ENCODE measurements at places on chromosomes 12 and 14. TPM values are rescaled to one million over a fixed set of nuclear protein-coding genes. Genes with fewer than 3 reads are reported as not detected.

- DNase-seq, result no peak
- H3K4me1 ChIP-seq, result peaks cover 31% of the 10 kb centered on the region
- peaks cover 6% of the 10 kb centered on the region for H3K36me3 ChIP-seq
- H3K27me3 ChIP-seq, result no peaks in the 10 kb centered on the region
- peak overlapping the region; percentile 91 for H3K4me3 ChIP-seq
These were observed 911 bp downstream of the CALCOCO1 start for GRCh38 chr12:53726341-53726740.

- no peak overlapping the region for H3K27ac ChIP-seq
- no peaks in the 10 kb centered on the region for H3K27me3 ChIP-seq
- DNase-seq, result no peak
- H3K4me3 ChIP-seq, result no peak overlapping the region
- H3K4me1 ChIP-seq, result no peaks in the 10 kb centered on the region
These were observed 16.7 kb downstream of the SLC35E3 start for GRCh38 chr12:68762691-68763090.

DNA sequence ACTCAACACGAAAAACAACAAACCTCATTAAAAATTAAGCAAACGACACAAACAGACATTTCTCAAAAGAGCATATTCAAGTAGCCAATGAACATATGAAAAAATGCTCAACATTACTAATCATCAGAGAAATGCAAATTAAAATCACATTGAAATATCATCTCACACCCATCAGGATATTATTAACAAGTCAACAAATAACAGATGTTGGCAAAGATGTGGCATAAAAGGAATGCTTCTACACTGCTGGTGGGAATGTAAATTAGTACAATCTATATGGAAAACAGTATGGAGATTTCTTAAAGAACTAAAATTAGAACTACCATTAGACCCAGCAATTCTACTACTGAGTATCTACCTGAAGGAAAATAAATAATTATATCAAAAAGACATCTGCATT lies 182.2 kb downstream of the KITLG start:
- no peaks in the 10 kb centered on the region for H3K36me3 ChIP-seq
- H3K4me3 ChIP-seq, result no peak overlapping the region
- H3K4me1 ChIP-seq, result peaks cover 3% of the 10 kb centered on the region
- peaks cover 3% of the 10 kb centered on the region for H3K27me3 ChIP-seq

- peaks cover 13% of the 10 kb centered on the region for H3K27me3 ChIP-seq
- no peaks in the 10 kb centered on the region for H3K4me1 ChIP-seq
- no peaks in the 10 kb centered on the region for H3K36me3 ChIP-seq
- DNase-seq, result peak; percentile 4
These were observed 133.7 kb upstream of the C14orf180 start for GRCh38 chr14:104445832-104446381.

GRCh38 chr12:62660756-62661155 lies 194.1 kb downstream of the MON2 start:
- no peak overlapping the region for H3K4me3 ChIP-seq
- peaks cover 3% of the 10 kb centered on the region for H3K4me1 ChIP-seq
- H3K36me3 ChIP-seq, result no peaks in the 10 kb centered on the region
- no peak overlapping the region for H3K27ac ChIP-seq

- H3K36me3 ChIP-seq, result no peaks in the 10 kb centered on the region
- no peak for DNase-seq
These were observed 61.6 kb upstream of the KTN1 start for GRCh38 chr14:55518391-55518790.

GRCh38 chr14:21347201-21347600 lies 36.6 kb downstream of the SUPT16H start:
- H3K36me3 ChIP-seq, result peaks cover 18% of the 10 kb centered on the region
- DNase-seq, result no peak
- peaks cover 9% of the 10 kb centered on the region for H3K4me1 ChIP-seq
- no peak overlapping the region for H3K4me3 ChIP-seq
- no peak overlapping the region for H3K27ac ChIP-seq

DNA sequence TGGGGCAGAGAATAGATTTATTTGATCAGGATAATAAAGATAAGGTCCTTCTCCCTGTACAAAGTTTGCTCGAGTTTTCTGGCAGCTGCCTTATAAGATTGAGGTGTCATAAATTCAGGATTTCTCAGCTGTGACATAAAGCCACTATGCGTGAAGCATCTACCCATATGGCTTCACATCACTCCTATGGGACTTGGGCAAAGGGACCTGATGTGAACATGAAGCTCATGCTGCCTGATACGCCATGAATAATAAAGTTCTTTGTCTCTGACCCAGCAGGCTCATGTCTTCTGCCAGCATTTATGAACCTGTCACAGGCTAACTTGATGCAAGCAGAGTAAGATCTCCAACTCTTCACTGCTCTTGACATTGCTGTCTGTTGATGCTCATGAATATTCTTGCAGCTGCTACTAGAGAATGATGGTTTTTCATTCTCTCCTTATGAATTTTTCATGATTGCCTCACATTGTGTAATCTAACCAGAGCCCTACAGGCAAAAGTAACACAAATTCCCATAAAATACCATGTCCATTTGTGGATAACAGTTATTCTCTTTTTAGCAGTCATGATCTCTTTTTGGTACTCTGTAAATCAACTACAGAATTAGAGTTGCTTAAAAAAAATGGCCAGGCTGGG lies 49.0 kb upstream of the CPNE8 start:
- no peak overlapping the region for H3K27ac ChIP-seq
- no peaks in the 10 kb centered on the region for H3K36me3 ChIP-seq
- DNase-seq, result no peak
- no peaks in the 10 kb centered on the region for H3K4me1 ChIP-seq
- H3K27me3 ChIP-seq, result no peaks in the 10 kb centered on the region

- H3K4me1 ChIP-seq, result no peaks in the 10 kb centered on the region
- no peak overlapping the region for H3K4me3 ChIP-seq
- no peaks in the 10 kb centered on the region for H3K36me3 ChIP-seq
- H3K27me3 ChIP-seq, result peaks cover 1% of the 10 kb centered on the region
- no peak for DNase-seq
- no peak overlapping the region for H3K27ac ChIP-seq
These were observed 16.4 kb downstream of the TMEM63C start for GRCh38 chr14:77197988-77198387.

DNA sequence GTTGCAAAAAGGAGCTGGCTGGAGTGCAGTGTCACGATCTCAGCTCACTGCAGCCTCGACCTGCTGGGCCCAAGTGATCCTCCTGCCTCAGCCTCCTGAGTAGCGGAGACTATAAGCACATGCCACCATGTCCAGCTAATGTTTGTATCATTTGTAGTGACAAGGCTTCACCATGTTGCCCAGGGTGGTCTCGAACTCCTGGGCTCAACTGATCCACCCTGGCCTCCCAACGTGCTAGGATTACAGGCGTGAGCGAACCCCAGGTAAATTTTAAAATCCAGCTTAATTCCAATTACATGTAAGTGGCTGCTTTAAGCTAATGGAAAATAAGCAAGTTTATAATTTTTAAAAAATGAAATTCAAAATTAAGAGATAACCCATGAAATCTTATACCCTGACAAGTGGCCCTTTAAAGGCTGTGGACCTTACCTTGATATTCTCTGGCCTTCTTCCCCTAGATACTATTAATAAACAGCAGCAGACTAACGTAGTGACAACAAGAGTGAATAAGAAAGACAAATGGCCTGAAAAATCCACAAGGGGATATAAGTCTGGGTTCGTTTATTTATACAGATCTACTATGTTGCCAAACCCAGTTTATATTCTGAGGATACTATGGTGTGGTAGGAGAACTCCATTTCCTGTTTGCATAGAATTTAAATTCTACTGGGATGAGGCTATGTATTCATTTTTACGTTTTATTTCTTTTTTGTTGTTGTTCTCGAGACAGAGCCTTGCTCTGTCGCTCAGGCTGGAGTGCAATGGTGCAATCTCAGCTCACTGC lies 25.6 kb upstream of the SLC2A3 start:
- H3K4me3 ChIP-seq, result peak overlapping the region; percentile 83
- peaks cover 50% of the 10 kb centered on the region for H3K4me1 ChIP-seq
- H3K27ac ChIP-seq, result peak overlapping the region; percentile 90

DNA sequence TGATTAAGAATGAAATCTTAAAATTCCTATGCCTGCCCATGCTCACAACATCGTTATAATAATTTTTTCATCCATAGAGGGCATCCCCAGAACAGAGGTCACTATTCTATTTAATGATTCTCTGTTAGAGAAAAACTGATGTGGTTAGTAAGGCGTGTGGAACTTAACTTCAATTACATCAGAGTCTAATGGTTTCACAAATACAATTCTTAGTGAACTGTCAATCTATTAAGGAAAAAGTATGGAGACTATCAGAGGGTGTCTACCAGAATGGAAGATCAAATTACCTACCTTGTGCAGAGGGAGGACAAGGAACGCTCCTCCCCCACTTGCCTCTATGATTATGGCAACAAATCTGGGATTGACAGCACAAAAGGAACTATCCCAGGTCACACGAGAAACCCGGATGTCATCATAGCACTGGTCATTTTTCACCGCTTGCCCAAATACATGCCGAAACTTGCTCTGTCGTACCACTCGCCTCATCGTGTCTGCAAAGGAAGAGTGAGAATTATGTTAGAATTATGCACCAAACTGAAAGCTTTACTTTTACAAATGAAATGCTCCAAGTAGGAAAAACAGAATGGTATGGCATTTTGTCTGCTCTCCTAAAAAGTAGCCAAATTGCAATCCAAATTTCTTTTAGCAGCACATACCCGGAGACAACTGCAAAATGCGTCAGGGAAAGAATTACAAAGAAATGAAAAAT lies 30.3 kb downstream of the CORO1C start:
- DNase-seq, result no peak
- peaks cover 20% of the 10 kb centered on the region for H3K36me3 ChIP-seq
- no peak overlapping the region for H3K4me3 ChIP-seq
- no peak overlapping the region for H3K27ac ChIP-seq
- peaks cover 33% of the 10 kb centered on the region for H3K4me1 ChIP-seq

DNA sequence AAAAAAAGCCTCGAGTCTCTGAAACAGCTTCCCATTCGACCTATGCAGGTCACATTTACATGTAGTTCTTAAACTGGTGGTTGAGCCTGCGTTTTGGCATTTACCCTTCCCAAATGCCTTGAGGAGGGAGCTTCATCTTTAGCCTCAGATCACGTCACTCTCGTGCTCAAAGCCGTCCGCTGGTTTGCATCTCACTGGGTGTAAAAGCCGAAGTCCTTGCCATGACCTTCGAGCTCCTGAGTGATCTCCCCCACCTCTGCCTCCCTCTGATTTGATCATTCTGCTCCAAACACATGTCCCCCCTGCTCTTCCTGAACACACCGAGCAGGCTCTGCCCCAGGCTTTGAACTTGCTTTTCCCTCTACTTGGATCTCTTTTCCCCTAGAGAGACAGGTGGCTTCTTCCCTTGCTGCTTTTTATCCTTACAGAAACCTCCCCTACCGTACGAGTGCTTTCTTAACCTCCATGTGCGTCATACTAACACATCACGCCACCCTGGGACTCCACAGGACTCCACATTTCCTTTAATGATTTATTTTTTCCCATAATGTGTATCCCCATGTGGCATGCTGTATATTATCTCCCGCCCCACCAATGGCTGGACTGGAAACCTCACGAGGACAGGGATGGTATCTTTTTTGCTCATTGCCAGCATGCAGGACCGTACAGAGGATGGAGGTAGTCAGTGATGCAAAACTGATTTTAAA lies 610.7 kb downstream of the VRK1 start:
- H3K4me1 ChIP-seq, result peaks cover 4% of the 10 kb centered on the region
- H3K4me3 ChIP-seq, result peak overlapping the region; percentile 24
- DNase-seq, result no peak
- peak overlapping the region; percentile 91 for H3K27ac ChIP-seq
- H3K36me3 ChIP-seq, result peaks cover 1% of the 10 kb centered on the region
- H3K27me3 ChIP-seq, result no peaks in the 10 kb centered on the region

DNA sequence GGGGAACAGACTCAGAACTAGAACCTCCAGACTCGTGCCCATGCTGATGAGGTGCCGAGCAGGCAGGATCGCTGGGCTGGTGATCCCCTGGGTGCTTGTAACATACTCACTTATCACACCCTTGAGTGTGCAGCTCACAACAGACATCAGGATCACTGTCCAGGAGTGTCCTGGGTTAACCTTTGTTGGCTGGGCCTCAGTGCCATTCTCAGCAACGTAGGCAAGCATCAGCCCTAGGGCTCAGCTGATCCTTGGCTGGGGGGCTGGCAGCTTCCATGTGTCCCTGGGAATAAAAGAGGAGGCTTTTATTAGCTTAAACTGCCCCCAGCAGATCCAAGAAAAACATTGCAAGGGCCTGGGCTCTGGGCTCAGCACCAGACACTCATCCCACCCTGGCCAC lies 1.6 kb downstream of the TMEM229B start:
- peaks cover 4% of the 10 kb centered on the region for H3K27me3 ChIP-seq
- H3K27ac ChIP-seq, result peak overlapping the region; percentile 97
- peak overlapping the region; percentile 85 for H3K4me3 ChIP-seq
- peaks cover 29% of the 10 kb centered on the region for H3K36me3 ChIP-seq

- no peaks in the 10 kb centered on the region for H3K27me3 ChIP-seq
- H3K4me3 ChIP-seq, result no peak overlapping the region
These were observed 17.4 kb downstream of the EXD2 start for GRCh38 chr14:69208666-69209065.

- peak overlapping the region; percentile 80 for H3K4me3 ChIP-seq
- H3K4me1 ChIP-seq, result peaks cover 30% of the 10 kb centered on the region
- no peak overlapping the region for H3K27ac ChIP-seq
- H3K27me3 ChIP-seq, result peaks cover 8% of the 10 kb centered on the region
These were observed 26.2 kb upstream of the MAP1LC3B2 start for GRCh38 chr12:116532986-116533342.

DNA sequence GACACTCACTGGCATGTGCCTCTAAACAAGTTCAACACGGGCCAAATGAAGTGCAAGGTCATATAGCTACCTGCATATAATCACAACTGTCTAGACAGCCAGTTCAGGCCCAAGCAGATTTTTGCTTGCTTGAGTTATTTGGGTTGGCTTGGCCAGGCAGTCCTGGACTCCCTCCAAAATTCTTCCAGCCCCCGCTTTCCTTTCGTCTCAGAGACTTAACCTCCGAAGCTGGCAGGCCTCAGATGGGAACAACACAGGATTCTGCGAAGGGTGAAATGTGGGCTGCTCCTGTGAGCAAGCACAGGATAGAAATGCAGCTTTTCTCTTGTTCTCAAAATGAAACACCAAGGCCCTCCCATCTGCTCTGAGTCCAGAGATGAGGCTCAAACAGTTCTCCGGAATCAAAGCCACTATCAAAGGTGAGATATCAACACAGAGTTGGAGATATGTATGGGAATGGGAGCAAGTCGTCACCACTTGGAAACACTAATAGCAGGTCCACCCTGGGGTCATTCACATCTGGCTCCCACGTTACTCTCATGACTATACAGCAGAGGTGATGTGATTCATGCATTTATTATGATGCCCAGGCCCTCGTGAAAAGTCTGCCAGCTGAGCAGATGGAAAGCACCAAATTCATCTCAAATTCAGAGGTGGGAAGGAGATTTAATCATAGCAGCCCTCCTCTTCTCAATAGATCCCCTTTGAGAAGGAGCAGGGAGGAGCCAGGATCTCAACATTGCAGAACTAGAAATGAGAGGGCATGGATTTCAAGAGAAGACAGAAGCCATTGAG lies 389.8 kb downstream of the NUAK1 start:
- H3K27ac ChIP-seq, result no peak overlapping the region
- no peak overlapping the region for H3K4me3 ChIP-seq
- DNase-seq, result no peak

Gene SAMD4A
- 0.54 TPM for total RNA-seq

Gene CD163L1
- not detected for total RNA-seq

Gene KRT71
- total RNA-seq, result not detected

Gene CLEC2B
- 61.4 TPM for total RNA-seq

Gene GALNT16
- total RNA-seq, result not detected
